ENCODE measurements at places on chromosomes 7 and 10.

DNA sequence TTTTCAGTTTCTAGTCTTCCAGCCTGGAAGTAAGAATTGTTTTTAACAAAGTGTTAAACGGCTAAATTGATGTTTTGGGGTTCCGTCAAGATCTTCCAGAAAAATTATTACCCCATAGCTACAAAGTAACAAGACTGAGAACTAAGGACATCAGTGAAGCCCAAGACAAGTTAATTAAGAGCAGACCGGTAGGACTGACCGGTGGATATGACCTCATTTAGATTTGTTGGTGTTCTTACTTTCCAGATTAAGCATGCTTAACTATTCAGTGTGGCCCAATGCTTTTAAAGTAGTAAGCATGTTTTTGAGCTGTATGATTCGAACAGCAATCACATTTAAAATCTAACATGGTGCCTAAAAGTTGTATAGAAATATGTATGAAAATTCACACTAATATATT, 73.1 kb upstream of the RPA3 start:
- H3K27me3 ChIP-seq: no peaks in the 10 kb centered on the region

GRCh38 chr10:77633376-77633775, 4.2 kb downstream of the KCNMA1 start:
- H3K4me1 ChIP-seq: peaks cover 3% of the 10 kb centered on the region
- H3K36me3 ChIP-seq: no peaks in the 10 kb centered on the region
- H3K27me3 ChIP-seq: no peaks in the 10 kb centered on the region

DNA sequence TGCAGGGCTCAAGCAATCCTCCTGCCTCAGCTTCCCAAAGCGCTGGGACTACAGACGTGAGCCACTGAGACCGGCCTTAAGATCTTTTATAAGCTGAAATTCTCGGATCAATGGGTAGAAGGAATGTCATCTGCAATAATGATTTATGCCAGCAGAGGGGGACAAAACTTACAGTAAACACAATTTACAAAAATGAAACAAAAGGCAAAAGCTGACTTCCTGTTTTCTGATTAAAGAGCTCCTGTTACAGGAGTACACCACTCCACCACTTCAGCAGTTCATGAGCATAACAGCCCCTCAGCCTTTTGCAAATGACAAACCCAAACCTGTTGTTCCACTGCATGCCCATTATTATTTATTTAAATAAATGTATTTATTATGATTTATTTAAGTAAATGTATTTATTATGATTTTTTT, 88.5 kb upstream of the ATP6V0A4 start:
- H3K36me3 ChIP-seq: no peaks in the 10 kb centered on the region
- no peak overlapping the region for H3K27ac ChIP-seq
- H3K4me1 ChIP-seq: no peaks in the 10 kb centered on the region
- DNase-seq: peak; percentile 28

DNA sequence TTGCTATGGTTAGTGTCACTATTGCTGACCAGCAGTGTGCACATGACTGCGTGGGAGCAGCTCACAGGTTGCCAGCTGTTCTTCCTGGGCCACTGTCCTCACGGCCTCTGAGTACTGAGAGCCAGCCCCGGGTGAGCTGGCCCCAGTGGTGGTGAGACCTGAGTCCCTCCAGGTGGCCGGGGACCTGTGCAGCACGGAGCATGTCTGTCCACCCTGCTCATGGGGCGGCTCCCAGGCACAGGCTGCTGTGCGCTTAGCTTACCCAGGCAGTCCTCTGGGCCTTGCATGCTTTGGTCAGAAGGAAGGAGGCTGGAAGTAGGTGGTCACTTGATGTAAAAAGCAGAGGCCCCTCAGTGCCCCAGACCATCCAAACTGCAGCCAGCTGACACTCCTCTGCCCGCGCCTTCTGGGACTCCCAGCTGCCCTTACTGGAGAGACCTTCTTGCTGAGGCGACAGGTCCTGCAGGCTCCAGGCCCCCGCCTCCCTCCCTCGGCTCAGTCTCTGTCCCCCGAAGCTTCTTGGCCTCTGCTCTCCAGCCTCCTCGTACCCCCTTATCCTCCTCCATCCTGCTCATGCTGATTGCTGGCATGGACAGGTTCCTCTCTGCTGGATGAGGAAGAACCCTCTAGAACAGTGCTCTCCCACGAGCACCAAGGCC, 30.9 kb upstream of the DPYSL4 start:
- no peak overlapping the region for H3K4me3 ChIP-seq
- no peak overlapping the region for H3K27ac ChIP-seq
- no peaks in the 10 kb centered on the region for H3K27me3 ChIP-seq
- no peak for DNase-seq
- no peaks in the 10 kb centered on the region for H3K4me1 ChIP-seq

DNA sequence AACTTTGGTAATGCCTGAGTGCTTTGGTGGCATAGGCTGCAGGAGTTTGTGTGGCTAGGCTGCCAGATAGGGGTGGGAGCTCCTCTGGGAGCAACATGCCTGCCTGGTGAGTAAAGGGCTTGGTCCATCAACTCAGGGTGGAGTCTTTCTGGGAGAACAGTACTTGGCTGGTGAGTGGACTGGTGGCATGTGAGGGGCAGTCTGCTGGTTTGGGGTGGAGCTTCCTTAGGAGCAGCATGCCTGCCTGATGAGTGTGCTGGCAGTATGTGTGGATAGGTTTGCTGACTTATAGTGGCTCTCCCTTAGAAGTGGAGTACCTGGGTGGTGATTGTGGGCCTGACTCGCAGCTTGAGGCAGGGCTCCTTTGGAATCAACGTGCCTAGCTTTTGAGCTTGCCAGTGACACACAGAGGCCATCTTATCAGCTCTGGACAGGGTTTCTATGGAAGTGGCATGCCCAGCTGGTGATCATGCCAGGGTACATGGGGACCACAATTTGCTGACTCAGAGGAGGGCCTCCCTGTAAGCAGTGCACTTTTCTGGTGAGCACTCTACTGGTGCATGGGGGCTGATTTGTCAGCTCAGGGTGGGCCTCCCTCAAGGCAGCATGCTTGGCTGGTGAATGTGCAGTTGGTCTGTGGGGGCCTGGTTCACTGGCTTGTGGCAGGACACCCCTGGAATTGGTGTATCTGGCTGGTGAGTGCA, 35.0 kb upstream of the SRI start:
- DNase-seq: no peak
- H3K4me1 ChIP-seq: no peaks in the 10 kb centered on the region
- H3K36me3 ChIP-seq: no peaks in the 10 kb centered on the region
- no peak overlapping the region for H3K27ac ChIP-seq

- peaks cover 3% of the 10 kb centered on the region for H3K4me1 ChIP-seq
- DNase-seq: peak; percentile 58
- no peaks in the 10 kb centered on the region for H3K27me3 ChIP-seq
These were observed 116.6 kb upstream of the GALNT17 start for GRCh38 chr7:71015252-71015900.

DNA sequence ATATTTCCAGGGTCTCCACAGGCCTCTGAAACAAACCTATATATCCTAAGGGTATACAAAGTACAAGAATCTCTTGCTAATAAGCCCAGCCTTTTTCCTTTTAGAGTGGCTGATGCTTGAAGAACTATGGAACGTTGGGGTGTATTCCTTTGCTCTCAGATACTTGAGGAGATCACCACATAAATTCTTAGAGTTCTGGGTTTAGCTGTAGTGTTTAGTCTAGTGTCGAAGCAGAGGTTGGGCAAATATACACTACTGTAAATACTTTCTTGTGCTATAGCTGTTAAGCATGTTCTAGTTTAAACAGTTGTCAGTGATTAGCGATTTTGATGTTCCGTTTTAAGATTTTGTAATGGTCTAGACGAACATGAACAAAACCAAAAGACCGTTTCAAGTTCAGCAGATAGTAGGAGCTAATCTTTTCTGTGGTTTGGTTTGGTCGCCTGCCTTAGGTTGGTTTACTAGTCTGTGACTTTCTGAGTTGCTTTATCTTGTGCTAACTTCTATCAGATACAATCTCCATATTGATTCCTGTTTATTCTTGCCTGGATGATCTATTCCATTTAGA, 229.6 kb downstream of the NSUN6 start:
- no peaks in the 10 kb centered on the region for H3K27me3 ChIP-seq
- H3K4me3 ChIP-seq: no peak overlapping the region
- H3K36me3 ChIP-seq: no peaks in the 10 kb centered on the region
- no peaks in the 10 kb centered on the region for H3K4me1 ChIP-seq

DNA sequence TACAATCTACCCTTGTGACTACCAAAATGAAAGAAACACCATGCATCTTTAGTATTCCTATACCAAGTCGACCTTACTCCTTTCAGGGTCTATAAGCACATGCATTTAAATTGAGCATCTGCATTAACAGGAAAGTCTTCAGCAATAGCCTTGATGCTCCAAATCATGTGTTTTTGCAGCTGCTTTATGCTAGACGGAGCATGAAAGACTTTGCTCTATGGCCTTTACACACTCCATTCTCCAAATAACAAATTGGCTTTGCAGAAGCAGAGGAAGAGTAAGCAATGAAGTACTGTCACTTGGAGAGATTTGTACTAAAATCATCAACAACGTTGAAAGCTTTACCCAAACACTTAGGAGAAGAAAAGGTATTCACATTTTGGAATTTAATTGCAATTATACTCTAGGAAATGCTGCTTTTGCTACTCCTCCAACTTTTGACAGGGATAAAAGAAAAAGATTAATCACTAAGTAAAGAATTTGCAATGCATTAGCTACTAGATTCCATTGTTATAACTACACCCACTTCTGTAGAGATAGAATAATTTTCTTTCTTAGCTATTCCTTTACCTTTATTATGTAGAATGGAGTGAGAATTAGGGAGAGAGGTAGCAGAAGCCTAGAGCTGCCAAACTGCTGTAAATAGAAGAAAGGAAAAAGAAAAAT, 131.8 kb downstream of the SEMA3E start:
- no peaks in the 10 kb centered on the region for H3K4me1 ChIP-seq
- no peak overlapping the region for H3K27ac ChIP-seq
- no peaks in the 10 kb centered on the region for H3K36me3 ChIP-seq
- no peaks in the 10 kb centered on the region for H3K27me3 ChIP-seq
- H3K4me3 ChIP-seq: no peak overlapping the region

DNA sequence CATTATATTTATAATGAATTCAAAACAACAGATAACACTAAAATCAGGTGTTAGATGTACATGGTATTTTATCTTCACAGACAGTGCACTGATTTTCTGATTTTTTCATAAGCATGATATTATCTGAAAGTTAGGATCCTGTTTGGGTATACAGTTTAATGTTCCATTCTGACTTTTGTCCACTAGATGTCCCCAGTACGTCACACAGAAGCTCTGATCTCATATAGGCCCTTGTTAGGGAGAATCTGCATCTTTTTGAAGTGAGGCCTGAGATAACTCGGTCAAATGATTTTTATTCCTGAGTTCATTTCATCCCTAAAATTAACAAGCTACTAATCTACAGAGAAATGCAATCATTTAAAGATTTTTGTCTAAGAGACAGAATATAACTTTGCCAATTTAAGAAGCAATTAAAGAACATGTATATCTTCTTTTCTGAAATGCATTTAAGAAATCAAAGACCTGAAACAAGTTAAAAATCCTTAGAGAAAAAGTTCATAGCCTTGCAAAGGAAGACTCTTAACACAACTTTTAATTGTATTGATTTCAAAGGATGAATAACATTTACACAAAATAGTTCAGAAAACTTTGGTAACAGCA, 72.0 kb upstream of the TES start:
- H3K27ac ChIP-seq: no peak overlapping the region
- DNase-seq: peak; percentile 16
- H3K4me1 ChIP-seq: no peaks in the 10 kb centered on the region
- H3K36me3 ChIP-seq: no peaks in the 10 kb centered on the region
- no peaks in the 10 kb centered on the region for H3K27me3 ChIP-seq

DNA sequence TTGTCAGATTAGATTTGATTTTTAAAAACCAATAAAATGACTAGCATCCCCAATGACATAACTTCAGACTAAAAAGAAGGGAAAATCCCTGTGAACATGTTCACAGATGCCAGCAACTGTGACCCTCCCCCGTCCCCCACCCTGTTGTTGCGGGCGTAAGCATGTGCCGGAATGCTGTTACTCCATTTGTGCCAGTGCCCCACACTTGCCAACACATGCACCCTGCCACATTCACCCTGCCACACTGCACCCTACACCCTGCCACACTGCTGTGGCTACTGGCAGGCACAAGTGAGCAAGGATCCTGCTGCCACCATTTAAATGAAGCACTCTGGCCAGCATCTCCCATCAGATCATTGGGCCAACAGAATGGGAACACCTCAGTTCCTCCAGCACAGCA, 540.2 kb downstream of the GRID1 start:
- H3K27me3 ChIP-seq: no peaks in the 10 kb centered on the region
- H3K4me3 ChIP-seq: no peak overlapping the region
- no peaks in the 10 kb centered on the region for H3K4me1 ChIP-seq
- H3K27ac ChIP-seq: no peak overlapping the region

DNA sequence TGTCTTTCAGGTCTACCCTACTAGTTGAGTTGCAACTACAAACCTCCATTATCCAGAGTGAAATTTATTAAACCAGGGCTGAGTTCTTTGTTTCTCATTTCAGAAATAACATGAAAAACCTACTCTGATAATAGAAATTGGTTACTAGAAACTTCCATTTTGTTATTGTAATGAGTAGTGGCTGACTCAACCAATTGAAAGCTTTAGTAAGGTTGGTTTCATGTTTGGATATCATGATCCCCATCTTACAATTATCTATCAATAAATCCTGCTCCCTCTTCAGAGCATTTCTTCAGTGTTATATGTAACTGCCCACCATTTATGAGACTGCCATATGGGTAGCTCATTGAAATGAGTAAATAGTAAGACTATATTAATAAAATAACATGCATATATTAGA, 16.9 kb downstream of the MDFIC start:
- no peaks in the 10 kb centered on the region for H3K4me1 ChIP-seq
- H3K36me3 ChIP-seq: no peaks in the 10 kb centered on the region
- no peak overlapping the region for H3K4me3 ChIP-seq
- no peak overlapping the region for H3K27ac ChIP-seq
- no peak for DNase-seq
- H3K27me3 ChIP-seq: no peaks in the 10 kb centered on the region

GRCh38 chr10:30063099-30063498, 3.7 kb upstream of the JCAD start:
- peak overlapping the region; percentile 41 for H3K27ac ChIP-seq
- H3K4me1 ChIP-seq: peaks cover 20% of the 10 kb centered on the region
- DNase-seq: no peak
- H3K4me3 ChIP-seq: no peak overlapping the region

DNA sequence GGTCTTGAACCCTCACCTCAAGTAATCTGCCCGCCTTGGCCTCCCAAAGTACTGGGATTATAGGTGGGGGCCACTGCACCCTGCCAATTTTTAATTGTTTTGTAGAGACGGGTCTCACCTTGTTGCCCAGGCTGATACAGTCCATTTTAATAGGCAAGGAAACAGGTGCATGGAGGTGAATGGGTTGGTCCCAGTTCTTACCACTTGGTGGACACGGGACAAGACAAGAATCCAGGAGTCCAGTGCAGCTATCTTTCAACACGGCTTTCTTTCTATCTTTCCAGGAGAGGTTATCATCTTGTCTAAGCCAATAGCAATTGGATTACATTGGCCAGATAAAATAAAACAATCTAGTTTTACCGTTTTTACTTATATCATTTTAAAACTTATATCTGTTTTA, 23.8 kb downstream of the TCF7L2 start:
- no peak for DNase-seq
- no peaks in the 10 kb centered on the region for H3K4me1 ChIP-seq
- no peaks in the 10 kb centered on the region for H3K27me3 ChIP-seq
- H3K27ac ChIP-seq: no peak overlapping the region
- no peaks in the 10 kb centered on the region for H3K36me3 ChIP-seq
- no peak overlapping the region for H3K4me3 ChIP-seq

- H3K4me1 ChIP-seq: no peaks in the 10 kb centered on the region
- DNase-seq: no peak
- no peak overlapping the region for H3K27ac ChIP-seq
- no peaks in the 10 kb centered on the region for H3K36me3 ChIP-seq
- H3K27me3 ChIP-seq: no peaks in the 10 kb centered on the region
These were observed 259.1 kb downstream of the FGFR2 start for GRCh38 chr10:121339114-121339513.

Data from testis (tissue), 5 donors.